Esophagus squamous epithelium (tissue), 5 donors: ENCODE measurements at places on chromosomes 7 and 10.

- no peak for DNase-seq
These were observed 16.9 kb downstream of the SHH start for GRCh38 chr7:155795401-155795800.

DNA sequence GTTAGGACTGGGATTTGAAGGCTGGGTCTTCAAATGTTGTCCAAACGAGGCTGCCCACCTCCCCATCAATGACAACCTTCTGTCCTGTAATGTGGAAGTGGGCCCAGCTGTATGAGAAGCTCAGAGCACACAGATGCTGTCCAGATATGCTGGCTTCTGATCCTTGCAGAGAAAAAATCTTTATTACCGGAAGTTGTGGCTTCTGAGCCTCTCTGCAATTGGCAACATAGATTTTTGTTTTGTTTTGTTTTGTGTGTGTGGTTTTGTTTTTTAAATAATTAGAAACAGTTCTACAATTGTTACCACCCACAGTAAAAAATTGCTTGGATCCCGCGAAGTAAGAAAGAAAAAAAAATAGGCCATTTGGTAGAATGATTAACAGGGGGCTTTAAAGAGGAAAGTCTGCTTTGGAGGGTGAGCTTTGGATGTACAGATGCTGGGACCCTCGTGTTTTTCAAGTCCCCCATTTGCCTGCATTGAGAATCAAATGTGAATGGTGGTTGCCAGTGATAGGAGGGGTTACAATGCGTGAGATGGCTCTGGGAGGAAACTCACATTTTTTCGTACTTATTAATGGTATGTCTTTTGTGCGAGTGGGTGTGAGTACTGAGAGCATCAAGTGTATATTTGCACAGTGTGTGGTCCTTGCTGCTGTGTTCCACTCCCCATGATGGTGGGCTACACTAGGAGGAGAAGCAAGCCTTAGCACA lies 153.2 kb downstream of the TCF7L2 start:
- DNase-seq, result no peak

DNA sequence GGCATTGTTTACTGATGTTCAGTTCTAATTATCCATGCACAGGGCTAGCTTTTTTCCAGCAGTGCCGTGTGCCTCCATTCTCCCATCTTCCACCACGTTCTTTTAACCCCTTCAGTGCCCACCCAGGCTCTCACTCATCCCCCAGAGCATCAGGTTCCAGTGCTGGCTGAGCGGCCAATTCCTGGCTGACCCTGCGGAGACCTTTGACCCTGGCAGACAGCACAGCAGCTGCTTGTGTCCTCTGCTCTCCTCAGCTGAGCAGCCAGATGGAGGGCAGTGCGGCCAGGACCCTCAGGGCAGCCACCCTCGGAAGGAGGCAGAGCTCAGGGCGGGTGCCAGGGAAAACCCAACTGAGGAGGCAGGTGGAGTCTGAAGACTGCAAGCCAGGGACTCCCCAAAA lies 48.4 kb downstream of the ZNF503 start:
- DNase-seq, result no peak

DNA sequence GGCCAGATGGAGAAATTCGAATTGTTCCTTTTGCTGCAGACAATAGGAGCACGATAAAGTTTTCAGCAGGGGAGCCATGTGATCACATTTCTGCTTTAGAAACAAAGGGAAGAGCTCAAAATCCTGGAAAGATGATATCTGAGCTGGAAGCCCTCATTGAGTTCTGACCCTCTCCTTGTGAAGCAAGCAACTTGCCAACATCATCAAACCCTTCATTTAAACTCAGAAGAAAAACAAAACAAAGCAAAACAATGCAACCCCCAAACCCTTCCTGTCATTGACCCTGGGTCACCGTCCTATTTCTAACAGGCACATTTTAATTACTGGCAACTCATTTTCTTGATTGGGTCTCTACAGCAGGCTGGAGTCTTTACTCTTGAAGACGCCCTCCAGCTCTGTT lies 198.3 kb upstream of the ZNF32 start:
- DNase-seq, result no peak

- DNase-seq, result no peak
These were observed 24.9 kb upstream of the SFRP5 start for GRCh38 chr10:97796651-97797050.

GRCh38 chr10:100327718-100328009 lies 2.4 kb downstream of the PKD2L1 start:
- DNase-seq, result no peak

DNA sequence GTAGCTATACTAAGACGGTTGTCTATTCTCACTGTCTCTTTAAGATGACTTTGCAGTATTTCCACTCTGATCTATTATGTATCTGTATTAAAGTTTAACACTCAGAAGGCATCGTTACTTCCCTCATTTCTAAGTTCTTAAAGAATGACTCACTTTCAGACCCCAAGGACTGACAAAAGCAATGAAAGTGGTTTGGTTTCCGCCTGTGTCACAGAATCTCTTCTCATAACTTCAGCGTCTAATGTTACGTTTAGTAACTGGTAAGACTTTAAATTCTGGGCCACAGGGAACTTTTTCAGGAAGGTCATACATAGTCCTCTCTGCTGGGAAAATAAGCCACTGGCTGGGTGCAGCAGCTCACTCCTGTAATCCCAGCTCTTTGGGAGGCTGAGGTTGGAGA lies 892.0 kb upstream of the AUTS2 start:
- DNase-seq, result no peak

DNA sequence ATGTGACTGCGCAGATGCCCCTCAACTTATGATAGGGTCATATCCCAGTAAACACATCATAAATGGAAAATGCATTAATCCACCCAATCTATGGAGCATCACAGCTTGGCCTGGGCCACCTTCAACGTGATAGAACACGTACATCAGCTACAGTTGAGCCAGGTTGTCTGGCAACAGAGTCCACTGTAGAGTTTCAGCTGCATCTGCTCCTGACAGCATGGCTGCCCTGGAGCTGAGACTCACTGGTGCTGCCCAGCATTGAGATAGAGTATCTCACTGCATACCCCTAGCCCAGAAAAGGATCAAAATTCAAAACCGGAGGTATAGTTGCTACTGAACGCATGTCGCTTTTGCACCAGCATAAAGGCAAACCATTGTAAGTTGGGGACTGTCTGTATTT lies 437.7 kb upstream of the MKI67 start:
- no peak for DNase-seq

DNA sequence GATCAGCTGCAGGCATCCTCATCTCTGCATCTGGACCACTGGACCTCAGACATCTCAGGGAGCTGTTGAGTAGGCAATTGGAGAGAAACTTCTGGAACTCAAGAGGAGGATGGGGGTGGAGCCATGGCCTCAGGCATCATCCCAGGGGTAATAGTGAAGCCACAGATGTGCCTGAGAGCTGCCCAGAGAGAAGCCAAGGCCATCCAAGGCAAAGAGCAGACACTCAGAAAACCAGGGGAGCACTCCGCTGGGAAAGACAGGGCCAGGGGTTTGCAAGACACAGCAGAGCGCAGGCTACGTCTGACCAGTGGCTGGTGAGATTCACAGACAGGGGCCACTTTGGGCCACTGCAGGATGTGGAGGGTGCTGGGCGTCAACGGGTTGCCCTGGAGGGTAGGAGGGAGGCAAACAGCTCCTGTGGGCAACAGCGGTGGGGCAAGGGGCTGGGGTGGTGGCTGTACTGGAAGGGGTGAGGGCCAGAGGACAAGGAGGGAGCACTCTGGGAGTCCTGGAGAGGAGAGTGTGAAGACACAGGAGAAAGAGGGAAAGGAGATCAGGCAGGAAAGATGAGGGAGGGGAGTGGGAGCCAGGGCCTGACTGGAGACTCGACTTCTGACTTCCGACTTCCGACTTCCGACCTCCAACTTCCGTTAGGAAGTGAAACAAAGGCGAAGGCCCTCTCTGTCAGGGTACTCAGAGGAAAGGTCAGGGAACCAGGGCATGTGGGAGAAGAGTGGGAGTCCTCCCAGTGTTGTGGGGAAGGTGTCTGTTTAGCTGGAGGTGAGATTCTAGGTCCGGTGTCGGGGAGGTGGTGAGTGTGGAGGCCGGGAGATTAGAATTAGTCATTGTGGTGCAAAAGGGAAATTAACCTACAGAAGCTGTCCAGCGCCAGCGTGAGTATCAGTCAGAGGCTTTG lies 69.7 kb upstream of the ANTXRL start:
- DNase-seq, result no peak

GRCh38 chr7:82114237-82114636 lies 329.3 kb downstream of the CACNA2D1 start:
- DNase-seq, result no peak

GRCh38 chr10:3758491-3758970 lies 26.5 kb downstream of the KLF6 start:
- no peak for DNase-seq

DNA sequence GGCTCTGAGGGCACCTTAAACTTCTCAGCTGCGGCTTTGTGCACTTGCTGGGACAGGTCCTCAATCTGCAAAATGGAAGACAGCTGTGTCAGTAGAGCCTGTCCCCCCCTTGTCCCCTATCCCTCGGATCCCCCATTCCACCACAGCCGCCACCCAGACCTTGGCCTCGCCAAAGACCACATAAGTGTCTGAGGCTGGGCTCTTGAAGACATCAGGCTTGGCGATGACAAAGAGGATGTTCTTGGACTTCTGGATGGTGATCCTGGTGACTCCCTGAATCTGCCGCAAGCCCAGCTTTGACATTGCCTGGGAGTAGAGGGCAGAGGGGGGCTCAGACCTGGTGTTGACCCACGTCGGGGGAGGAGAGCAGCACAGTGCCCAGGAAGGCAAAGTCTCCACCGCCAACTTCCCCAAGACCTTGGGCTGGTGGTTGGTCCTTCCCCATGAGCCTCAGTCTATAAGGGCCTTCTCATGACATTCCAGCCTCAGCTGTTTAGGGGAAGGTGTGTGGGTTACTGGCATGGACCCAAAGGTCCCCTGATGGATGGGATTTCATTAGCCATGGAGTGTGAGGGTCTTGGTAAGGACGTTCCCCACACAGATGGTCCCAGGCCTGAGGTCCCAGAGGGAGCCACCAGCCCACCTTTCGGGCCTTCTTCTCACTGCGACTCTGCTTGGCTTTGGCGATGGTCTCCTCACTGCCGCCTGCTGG lies 7.7 kb downstream of the NACAD start:
- no peak for DNase-seq

DNA sequence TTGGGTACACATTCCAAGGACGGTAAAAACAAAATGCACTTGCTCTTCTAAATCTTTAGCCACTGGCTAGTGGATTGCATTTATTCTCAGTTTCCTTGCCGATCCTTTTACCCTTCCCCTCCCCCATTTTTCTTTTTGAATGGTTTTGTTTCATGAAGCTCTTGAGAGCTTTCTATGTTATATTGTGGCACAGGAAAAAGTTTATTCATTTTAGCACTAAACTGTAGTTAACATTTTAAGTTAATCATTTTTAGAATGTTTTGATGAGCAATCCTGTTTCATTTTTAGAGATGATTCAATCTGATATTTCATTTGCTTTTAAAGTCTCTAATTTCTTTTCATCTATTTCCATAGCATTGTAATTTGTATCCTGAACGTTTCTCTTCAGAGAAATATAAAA lies 24.0 kb downstream of the ZEB1 start:
- no peak for DNase-seq

GRCh38 chr10:102069071-102069470 lies 3.9 kb downstream of the HPS6 start:
- DNase-seq, result no peak

GRCh38 chr10:103763374-103764202 lies 91.8 kb downstream of the SH3PXD2A start:
- DNase-seq, result no peak
